ENCODE measurements at places on chromosomes 5 and 9.

GRCh38 chr9:111106202-111106601, 67.9 kb upstream of the LPAR1 start:
- no peak for DNase-seq

GRCh38 chr9:79477955-79478771, 93.6 kb upstream of the TLE4 start:
- no peak for DNase-seq

GRCh38 chr5:89255845-89256463, 373.0 kb upstream of the MEF2C start:
- no peak for DNase-seq

DNA sequence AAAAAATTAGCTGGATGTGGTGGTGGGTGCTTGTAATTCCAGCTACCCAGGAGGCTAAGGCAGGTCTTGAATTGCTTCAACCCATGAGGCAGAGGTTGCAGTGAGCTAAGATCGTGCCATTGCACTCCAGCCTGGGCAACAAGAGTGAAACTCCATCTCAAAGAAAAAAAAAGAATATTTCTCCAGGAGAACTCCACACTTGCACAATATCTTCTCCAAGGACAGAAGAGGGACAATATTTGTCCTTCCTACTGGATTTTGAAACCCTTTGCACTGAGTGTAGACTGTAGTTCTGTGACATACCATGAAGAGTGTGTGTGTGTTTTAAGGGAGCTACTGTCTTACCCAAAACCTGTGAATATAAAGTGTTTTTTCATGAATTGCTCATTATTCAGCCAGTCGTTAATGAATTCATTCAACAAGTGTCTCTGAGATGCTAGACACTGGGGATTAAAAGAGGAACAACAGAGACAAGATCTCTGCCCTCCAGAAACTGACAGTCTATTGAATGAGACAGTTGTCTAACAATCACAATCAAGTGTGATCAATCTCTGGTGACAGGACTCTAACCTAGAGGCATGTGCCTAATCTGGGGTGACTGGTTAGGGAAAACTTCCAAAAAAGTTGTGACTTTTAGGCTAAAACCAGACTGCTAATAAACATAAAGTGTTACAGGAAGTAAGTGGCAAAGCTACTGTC, 9.8 kb upstream of the UBE2D2 start:
- no peak for DNase-seq

DNA sequence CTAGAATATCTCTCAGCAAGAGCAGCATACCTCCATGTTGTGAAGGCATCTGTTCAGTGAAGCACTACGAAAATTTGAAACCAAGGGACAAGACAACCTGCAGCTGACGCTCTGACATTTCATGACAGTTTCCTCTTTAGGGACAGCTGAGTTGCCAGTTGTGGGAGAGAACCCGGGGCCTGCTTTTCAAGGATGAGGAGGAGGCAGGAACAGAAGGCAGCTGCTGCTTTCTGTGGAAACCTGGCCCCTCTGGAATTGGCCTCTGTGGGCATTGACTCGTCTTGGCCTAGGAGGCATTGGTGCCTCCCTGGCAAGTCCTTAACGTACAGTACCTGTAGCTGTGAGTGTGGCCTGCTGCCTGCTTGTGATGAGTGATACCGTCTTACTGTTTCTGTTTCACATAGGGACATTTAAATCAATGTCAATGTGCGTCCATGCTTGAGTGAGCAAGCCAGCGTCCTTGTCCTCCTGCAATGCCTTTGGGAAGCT, 21.6 kb downstream of the SLC46A2 start:
- no peak for DNase-seq

DNA sequence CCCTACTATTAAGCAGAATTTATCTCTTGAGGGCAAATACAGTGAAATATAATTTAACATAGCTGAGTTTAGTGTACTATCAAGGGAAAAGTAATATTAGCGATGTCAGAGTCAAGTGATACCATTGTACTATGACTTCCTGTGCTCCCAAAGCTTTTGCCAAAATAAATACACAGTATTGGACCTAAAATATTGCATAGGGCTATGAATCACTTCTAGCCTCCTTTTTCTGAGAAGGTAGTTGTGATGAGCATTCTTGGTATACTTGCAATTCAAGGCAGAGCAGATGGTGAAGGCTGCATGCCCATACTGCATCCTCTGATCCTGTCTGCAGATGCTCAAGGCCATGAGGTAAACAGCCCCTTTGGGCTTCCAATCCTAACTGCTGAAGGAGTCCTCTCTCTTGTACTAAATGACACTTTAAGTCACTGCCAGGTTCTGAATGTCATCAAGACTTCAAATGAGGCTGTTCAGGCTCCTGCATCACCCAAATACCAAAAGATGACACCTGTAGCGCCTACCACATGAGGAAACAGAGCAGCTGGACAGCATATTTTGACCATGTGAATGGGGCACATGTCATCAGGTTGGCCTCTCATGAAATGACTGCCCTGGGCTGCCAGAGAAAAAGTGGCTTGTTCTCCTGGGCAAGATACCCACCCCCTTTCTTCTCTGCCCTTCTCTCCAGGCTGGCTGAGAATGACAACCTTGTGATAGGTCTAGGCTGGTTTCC, 29.7 kb upstream of the PPP2CA start:
- no peak for DNase-seq

GRCh38 chr5:32232441-32233219, 58.5 kb upstream of the GOLPH3 start:
- DNase-seq: peak; percentile 80

DNA sequence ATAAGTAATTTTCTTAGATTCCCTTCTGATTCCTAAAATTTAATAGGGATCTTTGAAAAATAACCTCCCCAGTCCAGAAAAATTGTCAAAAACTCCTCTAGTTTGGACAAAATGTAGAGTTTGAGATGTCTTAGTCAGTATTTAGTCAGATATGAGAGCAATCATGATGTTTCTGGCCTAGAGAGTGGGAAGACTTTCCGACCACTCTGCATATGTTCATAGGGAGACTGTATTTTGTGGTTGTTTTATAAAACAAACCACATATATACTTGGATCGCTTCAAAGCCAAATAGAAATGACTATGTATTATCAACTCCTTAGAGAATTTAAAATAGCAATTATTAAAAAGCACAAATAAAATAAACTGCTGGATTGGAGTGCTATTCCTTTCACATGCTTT, 15.8 kb downstream of the ZFAND5 start:
- no peak for DNase-seq

GRCh38 chr5:41290810-41291209, 77.5 kb upstream of the C6 start:
- DNase-seq: no peak
